NCI-H1436 treated with DMSO at 0.1 percent for 48 hours (cell line): ENCODE measurements at places on chromosomes 16 and 17.

GRCh38 chr16:47734987-47735594, 274.0 kb downstream of the PHKB start:
- DNase-seq = no peak

GRCh38 chr17:17139972-17140589, 66.1 kb downstream of the PLD6 start:
- DNase-seq = no peak

- DNase-seq = no peak
These were observed 162.4 kb downstream of the PPM1E start for GRCh38 chr17:58918072-58918471.

DNA sequence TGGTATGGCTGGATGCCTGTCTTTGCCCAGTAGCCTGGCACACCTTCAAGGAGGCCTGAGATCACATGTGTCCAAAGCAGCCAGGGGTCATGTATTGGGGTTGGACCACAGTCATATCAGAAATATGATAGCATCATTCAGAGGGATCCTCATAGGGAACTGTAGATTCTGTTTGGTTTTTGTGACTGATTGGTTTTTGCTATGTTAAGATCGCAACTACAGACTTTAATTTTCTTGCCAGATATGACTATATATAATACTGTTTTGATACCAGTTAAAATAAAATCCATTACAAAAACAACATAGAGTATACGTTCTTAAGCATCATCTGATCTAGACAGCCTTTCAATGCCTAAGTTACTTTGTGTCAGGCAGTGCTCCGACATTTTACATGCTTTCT, 11.8 kb upstream of the SMPD3 start:
- DNase-seq = no peak

DNA sequence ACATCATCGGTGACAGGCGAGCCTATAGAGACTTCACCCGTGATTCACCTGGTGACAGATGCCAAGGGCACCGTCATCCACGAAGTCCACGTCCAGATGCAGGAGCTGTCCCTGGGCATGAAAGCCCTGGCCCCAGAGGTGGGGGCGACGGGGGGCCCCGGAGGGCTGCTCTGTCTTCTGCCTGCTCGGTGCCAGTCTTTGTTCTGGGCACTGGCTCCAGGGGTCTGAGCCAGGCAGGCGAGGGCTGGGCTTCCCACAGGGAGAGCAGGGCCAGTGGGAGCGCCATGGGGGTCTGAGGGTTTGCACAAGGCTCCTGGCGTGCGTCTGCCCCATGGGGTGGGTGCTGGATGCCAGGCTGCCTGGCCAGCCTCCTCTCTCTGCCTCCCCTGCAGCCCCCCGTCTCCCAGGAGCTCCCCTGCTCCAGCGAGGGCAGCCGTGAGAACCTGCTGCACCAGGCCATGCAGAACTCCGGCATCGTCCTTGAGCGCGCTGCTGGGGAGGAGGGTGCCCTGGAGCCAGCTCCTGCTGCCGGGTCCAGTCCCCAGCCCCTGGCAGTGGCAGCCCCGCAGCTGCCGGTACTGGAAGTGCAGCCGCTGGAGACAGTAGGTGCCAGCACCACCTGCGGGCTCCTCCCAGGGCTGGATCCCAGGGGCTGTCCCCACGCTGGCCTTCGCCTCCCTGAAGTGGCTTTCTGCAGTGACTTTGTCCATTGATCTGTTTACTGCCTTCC, 3.0 kb upstream of the DNASE1L2 start:
- DNase-seq = no peak

DNA sequence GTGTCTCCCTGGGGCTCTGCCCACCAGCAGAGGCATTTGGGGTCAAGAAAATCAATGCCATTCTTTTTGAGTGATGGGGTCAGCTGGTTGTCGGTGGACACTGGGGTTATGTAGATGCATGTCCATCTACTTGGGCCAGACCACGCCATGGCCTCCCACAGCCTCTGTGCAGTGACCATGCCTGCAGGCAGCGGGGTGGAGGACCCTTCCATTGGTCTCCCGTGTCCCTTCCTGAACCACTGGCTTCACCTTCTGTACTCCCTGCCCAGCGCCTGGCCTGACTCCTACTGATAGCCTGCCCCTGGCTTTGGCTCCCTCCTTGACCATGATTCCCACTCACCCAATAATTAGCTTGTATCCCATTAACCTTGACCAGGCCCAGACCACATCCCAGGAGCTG, 28.0 kb upstream of the SPNS3 start:
- no peak for DNase-seq

GRCh38 chr17:37743612-37743874, 1.3 kb downstream of the HNF1B start:
- no peak for DNase-seq

DNA sequence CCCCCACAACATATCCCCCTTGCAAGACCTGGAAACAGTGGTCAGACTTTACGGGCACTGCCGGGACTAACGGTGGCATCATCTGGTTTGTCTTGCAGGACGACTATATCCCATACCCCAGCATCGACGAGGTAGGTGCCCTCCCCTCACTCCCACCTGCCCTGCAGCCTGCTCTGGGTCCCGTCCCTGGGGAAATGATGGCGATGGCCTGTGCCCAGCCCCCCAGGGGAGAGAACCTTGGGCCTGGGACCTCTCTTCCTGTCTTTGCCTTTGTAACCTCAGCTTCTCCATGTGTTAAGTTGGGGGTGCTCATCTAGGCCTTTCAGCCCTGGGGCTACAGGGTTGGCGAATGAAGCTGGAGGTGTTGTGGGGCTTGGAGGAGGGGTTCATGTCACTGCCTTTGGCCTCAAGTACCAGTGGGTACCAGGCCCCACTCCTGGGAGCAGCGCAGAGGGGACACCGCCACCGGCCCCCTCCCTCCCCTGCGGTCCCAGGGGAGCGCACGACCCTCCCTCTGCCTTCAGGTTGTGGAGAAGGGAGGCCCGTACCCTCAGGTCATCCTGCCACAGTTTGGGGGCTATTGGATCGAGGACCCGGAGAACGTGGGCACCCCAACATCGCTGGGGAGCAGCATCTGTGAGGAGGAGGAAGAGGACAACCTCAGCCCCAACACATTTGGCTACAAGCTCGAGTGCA, 99.9 kb downstream of the OR1D5 start:
- DNase-seq = no peak

GRCh38 chr16:57688987-57689761, 5.4 kb upstream of the DRC7 start:
- no peak for DNase-seq

DNA sequence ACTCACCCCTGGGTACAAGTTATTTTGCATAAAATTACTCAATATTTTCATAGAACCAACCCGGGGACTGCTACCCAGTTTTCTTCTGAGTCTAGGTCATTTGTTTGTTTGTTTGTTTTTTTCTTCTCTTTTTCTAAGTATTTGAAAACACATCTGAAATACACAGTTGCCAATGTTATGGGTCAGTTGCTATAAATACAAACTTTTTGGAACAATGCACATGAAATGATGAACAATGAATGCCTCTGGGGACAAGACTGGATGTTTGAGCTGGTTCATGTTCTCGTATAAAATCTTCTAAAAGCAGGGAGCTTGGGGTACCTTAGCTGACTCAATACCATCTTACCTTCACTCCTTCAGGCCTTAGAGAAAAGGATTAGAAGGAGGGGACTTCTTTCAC, 30.5 kb downstream of the TMEM238L start:
- DNase-seq = no peak

GRCh38 chr16:15415511-15415985, 18.8 kb upstream of the BMERB1 start:
- DNase-seq = no peak

DNA sequence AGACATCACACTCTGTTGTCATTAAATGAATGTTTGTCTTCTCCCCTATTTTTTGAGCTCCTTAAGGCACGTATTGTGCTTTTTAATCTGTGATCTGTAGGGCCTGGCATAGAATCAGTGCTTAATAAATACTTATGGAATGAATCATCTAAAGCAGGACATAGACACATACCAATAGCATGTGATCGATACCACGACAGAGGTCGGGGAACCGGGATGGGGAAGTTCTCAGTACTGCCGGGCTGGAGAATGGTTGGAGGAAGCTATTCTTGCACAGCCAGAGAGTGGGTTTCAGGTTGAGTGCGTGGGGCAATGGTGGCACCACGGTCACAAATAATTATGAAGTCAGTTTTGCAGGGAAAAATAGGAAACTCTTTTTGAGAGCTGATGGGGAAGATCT, 26.8 kb downstream of the NLRP1 start:
- no peak for DNase-seq

DNA sequence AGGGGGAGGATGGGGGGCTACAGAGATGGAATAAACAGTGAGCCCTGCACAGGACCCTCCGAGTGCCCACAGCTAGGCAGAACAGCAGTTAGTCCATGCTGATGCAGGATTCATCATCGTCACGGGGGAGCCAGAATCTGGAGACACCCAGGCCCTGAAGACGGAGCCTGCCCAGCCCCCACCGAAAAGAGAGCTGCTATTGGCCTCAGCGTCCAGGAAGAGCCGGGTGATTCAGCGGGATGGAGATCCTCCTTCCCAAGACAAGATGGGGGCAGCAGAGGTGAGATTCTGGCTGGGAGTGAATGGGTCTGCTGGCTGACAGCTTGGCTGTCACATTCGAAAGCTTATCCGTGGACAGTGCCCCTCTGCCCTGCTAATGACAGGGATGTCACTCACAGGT, 133.6 kb upstream of the CRHR1 start:
- DNase-seq = no peak
